Left lung (tissue), 14 donors: ENCODE measurements at places on chromosomes 5 and 9. TPM values are rescaled to one million over a fixed set of nuclear protein-coding genes. Genes with fewer than 3 reads are reported as not detected.

DNA sequence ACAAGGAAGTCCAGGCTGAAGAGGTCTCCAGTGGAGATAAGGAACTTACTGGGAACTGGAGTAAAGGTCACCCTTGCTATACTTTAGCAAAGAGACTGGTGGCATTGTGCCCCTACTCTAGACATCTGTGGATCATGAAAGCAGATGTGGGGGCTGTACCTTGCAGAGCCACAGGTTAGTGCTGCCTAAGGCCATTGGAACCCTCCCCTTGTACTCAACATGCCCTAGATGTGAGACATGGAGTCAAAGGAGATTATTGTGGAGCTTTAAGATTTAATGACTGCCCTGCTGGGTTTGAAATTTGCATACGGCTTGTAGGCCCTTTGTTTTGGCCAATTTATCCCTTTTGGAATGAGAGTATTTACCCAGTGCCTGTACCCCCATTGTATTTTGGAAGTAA lies 397.3 kb upstream of the GRIN3A start:
- no peak overlapping the region for H3K27ac ChIP-seq
- H3K4me1 ChIP-seq: no peaks in the 10 kb centered on the region
- no peaks in the 10 kb centered on the region for H3K36me3 ChIP-seq
- DNase-seq: no peak

DNA sequence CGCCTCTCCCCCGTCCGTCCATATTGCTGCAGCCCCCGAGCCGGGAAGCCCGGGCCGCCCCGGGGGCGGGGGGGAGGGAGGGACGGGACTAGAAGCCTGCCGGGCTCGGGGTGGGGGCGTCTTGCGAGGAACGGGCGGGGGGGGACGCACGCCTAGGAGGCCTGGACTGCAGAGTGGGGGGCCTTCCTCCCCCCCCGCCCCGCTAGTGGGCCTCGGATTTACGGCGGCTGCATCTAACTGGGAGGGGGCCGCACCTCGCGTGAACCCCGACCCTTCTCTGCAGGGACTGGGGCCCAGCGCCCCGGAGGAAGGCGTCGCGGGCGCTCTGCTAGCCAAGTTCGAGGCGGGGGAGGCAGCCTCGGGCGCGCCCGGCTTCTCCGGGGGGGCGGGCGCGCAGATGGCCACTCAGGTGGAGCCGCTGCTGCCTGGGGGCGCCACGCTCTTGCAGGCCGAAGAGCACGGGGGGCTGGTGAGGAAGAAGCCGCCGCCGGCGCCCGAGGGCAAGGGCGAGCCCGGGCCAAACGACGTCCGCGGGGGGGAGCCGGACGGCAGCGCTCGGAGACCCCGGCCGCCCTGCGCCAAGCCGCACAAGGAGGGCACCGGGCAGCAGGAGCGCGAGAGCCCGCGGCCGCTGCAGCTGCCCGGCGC lies at the start of gene LARP1:
Gene LARP1 (plus strand): TSS at position 17 of the 648 bp plus-strand sequence. CDS start 381 bp downstream, at position 398.
- peaks cover 23% of the 10 kb centered on the region for H3K4me1 ChIP-seq
- H3K27ac ChIP-seq: peak within 1 kb of the TSS; percentile 93
- DNase-seq: peak; percentile 43
- H3K36me3 ChIP-seq: no peaks in the 10 kb centered on the region
- H3K27me3 ChIP-seq: no peaks in the 10 kb centered on the region

- no peaks in the 10 kb centered on the region for H3K27me3 ChIP-seq
- DNase-seq: no peak
- H3K4me1 ChIP-seq: no peaks in the 10 kb centered on the region
- no peaks in the 10 kb centered on the region for H3K36me3 ChIP-seq
- H3K4me3 ChIP-seq: no peak overlapping the region
These were observed 266.2 kb downstream of the SPATA31D1 start for GRCh38 chr9:82254646-82255367.

Gene IL9
- not detected for total RNA-seq

DNA sequence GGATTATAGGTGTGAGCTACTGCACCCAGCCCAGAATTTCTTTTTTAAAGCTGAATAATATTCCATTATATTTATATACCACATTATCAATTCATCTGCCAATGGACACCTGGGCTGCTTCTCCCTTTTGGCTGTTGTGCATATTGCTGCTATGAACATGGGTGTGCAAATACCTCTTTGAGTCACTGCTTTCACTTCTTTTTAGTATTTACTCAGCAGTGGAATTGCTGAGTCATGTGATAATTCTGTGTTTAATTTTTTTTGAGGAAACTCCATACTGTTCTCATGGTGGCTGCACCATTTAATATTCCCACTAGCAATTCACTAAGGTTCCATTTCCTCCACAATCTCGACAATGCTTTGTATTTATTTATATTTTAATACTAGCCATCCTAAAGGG lies 36.1 kb upstream of the KIF4B start:
- DNase-seq: no peak
- no peaks in the 10 kb centered on the region for H3K4me1 ChIP-seq
- no peak overlapping the region for H3K4me3 ChIP-seq
- no peaks in the 10 kb centered on the region for H3K36me3 ChIP-seq
- no peaks in the 10 kb centered on the region for H3K27me3 ChIP-seq

Gene IL17B
- total RNA-seq: not detected

GRCh38 chr5:126628102-126628501 lies 27.4 kb downstream of the PHAX start:
- H3K27me3 ChIP-seq: no peaks in the 10 kb centered on the region
- no peaks in the 10 kb centered on the region for H3K36me3 ChIP-seq
- H3K27ac ChIP-seq: no peak overlapping the region
- no peak for DNase-seq
- H3K4me3 ChIP-seq: no peak overlapping the region
